H54 (cell line): ENCODE measurements at places on chromosomes 4 and X.

DNA sequence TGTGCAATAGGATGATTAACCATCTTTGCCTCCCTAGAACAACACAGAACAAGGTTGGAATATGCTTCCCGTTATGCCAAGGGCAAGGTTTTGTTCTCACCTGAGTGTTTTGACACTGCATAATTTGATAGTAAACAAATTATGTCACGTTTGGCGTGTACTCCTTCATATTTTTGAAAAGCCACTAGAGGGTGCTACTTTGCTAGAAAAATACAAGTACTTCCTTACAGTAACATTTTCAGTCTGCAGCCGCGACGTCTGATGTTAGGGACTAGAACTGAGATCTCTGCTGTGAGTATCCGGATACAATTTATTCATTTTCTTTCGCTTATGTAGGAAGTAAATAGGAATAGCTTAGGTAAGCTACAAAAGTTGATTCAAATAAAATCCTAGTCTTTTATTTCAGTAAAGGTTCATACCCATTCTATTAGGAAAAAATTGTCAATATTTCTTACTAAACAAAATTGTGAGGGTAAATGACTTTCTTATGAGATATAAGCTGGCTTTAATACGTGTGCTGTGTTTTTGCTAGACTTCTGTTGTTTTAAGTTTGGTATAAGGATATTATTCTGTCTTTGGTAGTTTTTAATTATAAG, 181.1 kb upstream of the WDFY3 start:
- peak; percentile 2 for DNase-seq

DNA sequence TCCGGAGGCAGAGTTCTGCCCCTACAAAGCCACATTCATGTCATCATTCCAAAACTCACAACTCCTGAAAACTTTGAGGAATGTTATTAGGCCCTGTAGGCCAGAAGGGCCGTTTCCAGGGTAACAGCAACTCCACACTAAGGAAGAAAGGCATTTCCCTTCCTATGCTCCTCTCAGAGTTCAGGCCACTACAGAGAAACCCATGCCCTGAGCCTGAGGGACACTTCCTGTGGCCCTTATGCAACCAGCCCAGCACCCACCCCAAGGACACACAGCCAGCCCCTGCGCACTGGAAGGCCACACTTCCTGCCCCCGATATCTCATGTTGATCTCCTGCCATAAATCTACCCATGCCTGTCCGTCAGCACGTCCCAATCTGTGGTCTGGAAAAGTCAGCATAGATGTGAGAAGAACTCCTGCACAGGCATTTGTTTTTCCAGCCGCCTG, 289.3 kb downstream of the BCOR start:
- no peak for DNase-seq

DNA sequence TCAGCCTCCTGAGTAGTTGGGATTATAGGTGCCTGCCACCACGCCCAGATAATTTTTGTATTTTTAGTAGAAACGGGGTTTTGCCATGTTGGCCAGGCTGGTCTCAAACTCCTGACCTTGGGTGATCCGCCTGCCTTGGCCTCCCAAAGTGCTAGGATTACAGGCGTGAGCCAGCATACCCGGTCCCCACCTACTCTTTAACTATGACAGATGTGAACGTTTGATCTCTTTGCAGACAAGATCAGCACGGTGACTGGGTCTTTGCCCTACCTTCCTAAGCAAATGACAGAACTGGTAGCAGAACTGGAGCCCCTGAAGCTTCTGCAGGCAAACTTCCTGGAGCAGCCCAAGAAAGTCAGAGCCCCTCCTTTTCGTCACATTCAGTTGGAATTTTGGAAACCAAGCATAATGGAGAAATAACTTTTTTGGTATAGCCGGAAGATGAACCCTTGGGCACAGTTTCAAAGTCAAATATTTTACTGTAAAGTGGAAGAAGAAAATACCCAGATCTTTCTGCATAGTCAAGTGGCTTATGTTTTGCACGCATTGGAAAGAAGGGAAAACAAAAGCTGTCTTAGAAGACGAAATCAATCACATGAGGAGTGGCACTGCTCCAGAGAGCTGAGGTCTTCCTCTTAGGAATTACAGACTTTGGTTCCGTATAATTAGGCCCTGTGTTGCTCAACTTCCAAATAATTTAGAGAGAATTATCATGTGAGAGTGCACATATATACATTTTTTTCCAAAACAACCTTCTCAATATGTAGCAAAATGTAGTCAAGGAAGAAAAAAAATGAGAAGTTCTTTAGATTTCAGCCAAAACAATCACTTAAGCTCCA, 90.6 kb downstream of the SORBS2 start:
- DNase-seq, result no peak

- DNase-seq, result no peak
Observed at GRCh38 chr4:154452798-154453346, 38.7 kb downstream of the DCHS2 start.

DNA sequence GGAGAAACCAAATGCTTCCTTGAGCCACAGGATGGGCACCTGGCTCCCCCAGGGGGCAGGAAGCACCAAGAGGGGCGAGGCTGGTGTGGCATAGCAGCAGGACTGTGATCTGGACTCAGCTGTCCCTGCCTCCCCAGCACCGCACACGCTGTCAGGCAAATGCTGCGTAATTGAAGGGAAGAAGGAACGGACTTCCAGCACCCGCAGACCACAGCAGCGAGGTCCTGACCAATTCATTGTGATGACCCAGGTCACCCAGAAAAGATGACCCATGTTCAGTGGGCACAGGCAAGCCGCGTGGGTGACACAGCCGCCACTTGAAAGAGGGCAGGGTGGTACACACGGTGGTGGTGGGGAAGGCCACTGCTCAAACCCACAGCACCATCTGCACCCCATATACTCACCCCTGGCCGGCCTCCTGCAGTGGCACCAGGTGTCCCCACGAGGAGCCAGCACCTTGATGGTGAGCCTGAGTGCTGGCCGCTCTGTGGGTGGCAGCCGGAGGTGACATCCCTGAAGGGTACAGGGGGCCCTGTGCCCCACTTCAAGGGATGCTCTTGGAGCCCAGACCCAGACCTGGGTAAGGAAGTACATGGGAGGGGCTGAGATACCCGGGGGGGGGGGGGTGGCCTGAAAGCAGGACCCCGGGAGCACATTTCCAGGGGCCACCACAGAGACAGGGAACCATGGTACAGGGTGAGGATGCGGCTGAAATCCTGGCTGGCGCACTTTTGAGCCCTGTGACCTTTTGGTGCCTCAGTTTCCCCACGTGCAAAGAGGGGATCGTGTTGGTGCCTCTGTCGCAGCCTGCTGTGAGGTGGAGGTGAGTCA, 11.5 kb downstream of the NAT8L start:
- no peak for DNase-seq

- DNase-seq, result no peak
Observed at GRCh38 chrX:52262195-52262546, 77.5 kb downstream of the MAGED4 start.

DNA sequence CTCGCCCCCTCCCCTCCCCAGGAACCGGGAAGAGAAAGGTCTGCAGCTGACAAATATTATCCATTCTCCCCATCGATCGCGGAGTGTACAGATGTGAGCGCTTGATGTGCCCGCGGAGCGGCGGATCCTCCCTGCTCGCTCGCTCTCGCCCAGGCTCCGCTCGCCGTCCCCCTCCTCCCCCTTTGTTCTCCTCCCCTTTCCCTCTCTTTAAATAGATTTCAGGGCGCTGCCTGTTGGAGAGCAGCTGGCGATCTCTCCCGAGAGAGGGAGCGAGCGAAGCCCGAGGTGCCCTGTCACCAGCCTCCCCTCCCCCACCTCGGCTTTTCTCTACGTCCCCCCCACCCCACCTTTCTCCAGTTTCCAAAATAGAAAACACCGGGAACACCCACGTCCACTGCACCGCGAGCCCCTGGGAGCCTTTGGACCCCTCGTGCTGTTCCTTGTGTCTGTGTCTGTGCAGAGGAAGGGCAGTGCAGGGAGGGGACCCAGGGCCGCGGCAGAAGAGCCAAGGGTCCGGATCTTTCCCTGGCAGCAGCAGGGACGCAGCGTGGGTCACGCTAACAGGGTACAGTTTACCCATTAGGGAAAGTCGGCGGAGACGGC, 56.6 kb upstream of the BCOR start:
- DNase-seq, result peak; percentile 35

DNA sequence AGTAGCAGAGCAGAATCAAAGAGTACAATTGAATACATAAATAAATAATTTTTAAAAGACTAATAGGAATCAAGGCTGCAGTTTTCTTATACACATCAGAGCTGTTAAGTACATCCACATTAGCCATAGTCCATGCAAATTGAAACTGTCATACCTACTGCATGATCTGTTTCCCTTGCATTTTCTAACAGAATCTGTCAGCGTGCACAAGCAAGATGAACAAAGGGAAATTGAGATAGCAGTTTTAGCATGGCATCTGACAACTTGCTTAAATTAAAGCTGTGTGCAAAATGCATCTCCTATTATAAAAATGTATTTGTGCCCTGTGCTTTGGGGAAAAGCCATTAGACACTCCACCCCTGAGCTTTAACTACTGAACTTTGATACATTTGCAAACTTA, 703.5 kb upstream of the GRID2 start:
- no peak for DNase-seq

- no peak for DNase-seq
Observed at GRCh38 chrX:38271154-38271716, 50.6 kb upstream of the SRPX start.

DNA sequence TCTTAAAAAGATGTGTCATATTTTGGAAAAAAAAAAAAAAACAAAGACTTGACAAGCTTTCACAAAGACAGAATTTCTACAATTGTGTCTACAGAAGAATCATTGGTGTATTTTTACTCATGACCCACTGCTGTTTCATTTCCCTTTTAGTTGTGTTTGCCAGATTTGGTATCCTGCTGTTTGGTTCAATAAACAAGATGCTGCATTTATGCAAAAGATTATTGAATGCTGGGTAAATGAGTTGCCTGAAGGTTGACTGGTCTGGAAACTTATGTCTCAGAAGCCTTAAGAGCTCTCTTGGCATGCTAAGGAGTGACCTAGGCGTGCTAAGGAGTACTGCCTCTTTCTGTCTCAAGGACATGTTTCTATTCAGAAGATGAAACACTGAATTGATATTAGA, 64.9 kb upstream of the NPY2R start:
- DNase-seq, result no peak

GRCh38 chr4:66565801-66566200, 895.5 kb upstream of the EPHA5 start:
- no peak for DNase-seq

GRCh38 chrX:107787827-107788226, 10.3 kb downstream of the NCBP2L start:
- no peak for DNase-seq

DNA sequence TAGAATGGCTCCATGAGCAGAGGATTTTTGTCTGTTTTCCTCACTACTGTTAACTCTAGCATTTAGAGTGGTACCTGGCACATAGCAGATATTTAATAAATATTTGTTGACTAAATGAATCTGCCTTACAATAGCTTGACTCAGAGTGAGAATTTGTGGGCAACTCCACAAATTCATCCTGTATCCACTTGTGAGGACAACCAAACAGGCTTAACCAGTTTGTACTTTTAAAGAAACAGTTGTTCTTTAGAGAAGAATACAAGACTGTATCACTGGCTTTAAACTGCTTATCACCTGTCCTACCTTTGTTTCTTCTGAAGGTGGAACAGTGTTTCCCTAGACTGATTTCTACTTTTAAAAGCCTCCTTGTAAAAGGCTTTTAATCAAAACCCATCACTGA, 141.3 kb upstream of the SH3RF1 start:
- no peak for DNase-seq

GRCh38 chr4:144575181-144575580, 70.8 kb upstream of the HHIP start:
- no peak for DNase-seq

DNA sequence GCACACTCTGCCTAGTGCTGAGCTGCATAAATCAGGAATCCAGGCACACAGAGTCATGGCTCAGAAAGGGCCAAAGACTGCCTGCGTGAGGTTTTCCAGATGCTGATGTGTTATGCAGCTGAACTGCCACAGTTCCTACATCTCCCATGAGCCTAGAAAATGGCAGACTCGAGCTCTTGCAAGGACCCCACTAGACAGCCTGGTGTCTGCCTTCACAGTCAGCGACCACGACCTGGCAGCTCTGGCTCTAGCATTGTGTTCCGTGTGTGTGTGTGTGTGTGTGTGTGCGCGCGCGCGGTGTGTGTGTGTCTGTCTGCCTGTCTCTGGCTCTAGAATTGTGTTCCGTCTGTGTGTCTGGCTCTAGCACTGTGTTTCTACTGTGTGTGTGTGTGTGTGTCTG, 203.6 kb upstream of the AGTR2 start:
- no peak for DNase-seq

DNA sequence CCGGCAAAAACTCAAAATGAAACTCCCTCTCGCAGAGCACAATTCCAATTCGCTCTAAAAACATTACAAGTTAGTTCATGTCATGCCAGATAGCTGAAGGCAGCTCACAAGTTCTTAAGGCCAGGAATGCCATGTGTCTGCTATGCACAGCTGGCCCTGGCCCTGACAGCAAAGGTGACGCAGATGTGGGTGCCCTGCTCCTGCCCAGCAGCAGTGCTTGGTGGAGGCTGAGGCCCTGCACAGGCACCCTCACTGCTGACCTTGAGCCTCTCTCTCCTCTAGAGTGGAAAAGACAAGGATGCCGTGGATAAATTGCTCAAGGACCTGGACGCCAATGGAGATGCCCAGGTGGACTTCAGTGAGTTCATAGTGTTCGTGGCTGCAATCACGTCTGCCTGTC, 2.9 kb downstream of the S100P start:
- no peak for DNase-seq

DNA sequence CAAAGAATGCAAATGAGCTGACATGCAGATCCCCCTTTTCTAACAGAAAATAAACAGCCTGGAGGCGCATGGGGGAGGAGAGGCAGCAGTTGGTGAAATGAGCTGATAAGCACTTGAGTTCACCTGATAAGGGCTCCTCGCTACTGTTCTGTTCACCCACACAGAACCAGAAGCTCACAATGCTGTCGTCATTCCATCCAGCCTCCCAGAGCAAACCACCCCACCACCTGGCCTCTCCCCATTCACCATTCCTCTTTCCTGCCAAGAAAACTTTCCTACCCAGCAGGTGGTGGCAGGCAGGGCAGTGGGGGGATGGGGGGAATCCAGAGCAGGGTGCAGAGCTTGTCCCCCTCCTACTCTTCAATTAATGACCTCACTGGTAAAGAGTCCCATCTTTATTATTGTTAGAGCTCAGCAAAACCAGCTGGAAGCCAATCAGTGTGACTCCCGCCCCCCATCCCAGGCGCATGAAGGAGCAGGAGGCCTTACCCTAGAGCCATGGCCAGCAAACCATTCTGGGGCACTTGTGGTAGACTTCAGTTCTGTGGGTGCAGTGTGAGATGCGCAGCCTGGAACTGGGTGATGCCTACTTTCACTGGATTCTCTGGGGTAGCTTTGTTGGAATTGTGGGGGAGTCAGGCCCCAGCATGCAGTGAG, 350.3 kb downstream of the ZIC3 start:
- DNase-seq, result no peak

DNA sequence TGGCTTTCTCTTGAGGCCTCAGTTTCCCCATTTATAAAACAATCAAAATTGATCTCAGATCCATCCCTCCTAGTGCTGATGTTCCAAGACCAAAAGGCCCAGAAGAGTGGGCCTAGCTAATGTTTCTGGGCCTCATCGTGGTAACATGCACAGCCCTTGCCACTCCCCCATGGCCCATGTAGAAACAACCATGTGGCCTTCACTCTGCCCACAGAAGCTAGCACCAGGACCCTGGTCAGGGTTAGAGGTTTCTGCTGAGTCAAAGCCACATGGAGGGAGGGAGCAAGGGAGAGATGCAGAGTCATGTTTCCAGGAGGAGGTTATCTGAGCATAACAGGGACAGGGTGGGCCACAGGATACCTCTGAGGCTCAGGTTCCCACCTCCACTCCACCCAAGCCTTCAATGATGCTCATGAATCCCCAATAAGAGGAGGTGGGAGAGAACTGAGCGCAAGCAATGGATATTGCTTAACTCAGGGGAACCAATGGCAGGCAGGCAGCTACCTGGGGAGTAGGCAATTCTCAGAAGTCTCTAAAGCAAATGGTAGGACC, 16.9 kb downstream of the OTUD5 start:
- DNase-seq, result no peak
